ENCODE measurements at places on chromosomes 6 and 20.
A peak's percentile ranks its signal among the peaks of the same experiment; 100 is the strongest.

DNA sequence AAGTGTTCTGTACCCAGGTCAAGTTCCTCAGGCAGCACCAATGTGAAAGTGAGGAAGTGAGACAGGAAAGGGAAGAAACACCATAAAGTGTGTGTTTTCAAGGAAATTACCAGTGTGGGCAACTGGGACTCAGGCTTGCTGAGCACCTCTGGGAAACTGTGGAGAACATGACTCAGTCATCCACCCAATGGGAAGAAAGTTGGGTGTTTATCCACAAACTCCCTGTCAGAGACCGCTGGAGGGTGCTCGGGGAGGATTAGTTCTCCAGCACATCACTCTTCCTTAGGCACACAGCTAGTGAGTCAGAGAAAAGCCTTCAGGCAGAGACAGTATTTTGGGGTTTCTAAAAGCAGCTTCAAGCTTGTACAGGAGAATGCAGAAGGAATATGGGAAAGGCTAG lies 93.6 kb downstream of the PCSK2 start:
- no peak for DNase-seq

DNA sequence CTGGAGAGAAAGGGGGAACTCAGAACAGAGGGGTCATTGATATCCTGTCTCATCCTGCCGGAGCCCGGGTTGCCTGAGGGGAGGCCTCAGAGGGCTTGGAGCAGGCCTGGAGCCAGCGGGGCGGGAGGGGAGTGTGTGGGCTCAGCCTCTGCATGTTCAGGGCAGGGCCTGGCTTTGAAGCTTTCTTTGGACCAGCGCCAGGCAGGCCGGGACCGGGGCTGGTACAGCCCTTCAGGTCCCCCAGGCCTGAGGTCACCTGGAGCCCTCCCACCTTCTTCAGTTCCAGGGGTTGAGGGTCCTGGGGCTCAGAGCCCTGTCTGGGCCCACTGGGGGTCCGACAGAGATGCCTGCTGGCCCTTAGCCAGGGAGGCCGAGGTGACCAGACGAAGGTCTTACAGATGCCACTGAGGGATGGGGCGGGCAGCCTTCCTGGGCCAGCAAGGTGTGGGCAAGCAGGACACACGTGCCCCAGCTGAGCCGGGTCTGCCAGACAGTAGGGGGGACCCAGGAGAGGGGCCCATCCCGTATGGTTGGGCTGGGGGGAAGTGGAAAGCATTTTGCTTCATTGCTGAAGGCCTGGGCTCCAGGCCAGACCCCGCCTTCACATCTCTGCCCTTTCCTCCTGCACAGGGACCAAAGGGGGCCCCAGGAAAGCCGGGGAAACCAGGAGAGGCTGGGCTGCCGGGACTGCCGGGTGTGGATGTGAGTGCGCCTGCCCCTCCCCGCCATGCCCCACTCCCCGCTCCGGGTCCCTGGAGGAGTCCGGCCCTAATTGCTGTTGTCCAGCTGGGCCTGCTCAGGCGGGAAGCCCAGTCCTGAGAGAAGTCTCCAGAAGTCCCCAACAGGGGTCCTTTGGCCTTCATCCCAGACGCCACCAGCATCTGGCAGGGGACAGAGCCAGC lies 2.0 kb downstream of the COL9A3 start:
- DNase-seq = no peak

DNA sequence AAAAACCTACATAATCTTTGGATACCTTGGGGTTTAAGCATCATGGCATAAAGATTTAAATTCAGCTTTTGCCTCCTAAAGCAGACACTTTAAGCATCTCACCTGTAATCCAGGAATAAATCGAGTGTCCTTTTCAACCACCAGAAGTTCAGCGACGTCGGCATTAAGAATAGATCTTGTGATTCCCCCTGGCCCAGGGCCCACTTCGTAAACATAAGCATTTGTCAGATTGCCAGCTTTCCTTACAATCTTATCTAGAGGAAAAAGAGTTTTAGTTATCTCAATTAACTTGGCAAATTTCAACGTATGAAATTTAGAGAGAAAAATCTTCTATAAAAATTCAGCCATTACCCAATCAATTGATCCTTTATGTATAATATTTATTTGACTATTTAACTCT lies 3.2 kb downstream of the TFB1M start:
- DNase-seq = no peak

DNA sequence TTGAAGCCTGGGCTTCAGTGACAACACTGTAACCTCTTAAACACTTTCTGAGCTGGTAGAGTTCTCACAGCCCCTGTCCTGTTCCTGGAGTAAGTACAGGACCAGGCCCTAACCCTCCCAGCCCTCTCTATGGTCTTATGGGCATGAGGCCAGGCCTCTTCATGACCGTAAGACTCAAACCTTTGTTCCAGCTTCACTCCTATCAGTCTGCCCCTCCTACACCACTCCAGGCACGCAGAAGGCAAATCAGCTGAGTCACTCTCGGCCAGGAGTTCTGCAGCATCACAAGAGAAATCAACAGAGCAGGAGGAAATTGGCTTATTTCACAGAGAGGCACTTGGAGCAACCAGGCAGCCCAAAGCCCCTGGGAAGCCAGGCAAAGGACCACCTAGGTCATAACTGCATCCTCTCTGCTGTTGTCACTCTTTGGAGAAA lies 25.3 kb upstream of the CHD6 start:
- no peak for DNase-seq

DNA sequence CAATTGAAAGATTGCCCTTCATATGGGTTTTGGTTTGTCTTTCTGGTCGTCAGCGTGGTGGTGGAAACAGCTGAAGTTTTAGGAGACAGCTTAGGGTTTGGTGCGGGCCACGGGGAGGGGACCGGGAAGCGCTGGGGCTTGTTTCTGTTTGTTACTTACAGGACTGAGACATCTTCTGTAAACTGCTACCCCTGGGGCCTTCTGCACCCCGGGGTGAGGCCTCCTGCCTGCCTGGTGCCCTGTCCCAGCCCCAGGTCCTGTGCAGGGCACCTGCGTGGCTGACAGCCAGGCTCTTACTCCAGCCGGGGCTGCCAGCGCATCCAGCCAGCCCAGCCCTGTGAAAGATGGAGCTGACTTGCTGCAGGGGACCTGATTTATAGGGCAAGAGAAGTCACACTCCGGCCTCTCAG lies 22.8 kb downstream of the NPEPL1 start:
- DNase-seq = no peak

- DNase-seq = no peak
Measured at GRCh38 chr6:87049779-87050178, 45.1 kb downstream of the CGA start.

DNA sequence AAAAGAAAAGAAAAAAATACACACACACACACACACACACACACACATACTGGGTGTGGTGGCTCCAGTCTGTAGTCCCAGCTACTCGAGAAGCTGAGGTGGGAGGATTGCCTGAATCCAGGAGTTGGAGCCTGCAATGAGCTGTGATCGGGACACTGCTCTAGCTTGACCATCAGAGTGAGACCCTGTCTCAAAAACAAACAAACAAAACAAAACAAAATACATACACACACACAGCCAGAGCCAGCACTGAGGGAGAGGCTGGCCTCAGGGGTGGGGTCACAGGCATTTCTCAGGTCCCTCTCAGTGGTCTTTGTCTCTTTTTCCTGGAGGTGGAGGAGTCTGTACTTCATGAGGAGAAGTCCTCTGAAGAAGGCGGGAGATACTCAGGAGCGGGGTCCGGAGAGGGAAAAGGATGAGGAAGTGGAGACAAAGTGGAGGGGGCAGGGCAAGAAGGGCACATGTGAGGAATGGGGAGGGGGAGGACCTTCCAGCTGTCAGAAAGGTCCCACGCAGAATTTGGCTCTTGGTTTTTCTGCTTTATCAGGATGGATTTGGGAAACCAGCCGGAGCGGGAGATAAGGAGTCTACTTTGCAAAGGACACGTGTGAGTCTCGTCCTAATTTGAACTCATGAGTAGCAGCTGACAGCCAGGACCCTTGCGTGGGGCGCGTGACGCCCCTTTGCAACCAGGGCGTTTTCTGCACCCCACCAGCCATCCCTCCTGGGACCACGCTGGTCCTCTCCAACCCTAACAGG lies 7.7 kb upstream of the MICB start:
- no peak for DNase-seq

DNA sequence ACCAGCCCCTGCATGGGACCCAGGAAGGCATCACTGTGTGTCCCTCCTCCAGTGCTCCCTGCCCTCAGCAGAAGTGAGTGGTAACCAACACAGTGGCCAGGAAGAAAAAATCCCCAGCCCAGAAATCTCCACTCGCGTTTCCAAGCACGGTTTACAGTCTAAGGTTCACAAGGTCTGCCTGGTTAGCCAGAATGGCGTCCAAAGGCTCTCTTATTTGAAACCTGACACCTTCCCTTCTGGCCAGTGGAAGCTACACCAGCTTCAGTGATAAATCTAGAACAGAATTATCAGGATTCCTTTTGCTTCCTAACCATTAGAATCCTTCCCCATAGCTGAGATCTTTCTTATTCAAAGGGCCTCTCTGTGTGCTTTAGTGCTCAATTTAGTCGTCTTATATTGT lies 9.2 kb downstream of the LY86 start:
- no peak for DNase-seq

GRCh38 chr20:12596863-12597262 lies 411.9 kb upstream of the SPTLC3 start:
- no peak for DNase-seq

DNA sequence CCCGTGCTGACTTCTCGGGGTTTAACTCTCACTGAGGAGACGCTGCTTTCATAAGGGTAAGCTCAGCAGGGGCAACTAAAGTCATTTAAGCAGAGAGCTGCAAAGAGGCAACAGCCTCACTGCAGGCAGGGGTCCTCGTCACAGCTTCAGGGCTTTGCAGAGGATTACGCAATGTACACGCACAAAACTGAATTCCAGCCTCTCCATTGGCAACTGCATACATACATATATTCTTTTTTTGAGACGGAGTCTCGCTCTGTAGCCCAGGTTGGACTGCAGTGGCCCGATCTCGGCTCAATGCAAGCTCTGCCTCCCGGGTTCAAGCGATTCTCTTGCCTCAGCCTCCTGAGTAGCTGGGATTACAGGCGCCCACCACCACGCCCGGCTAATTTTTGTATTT lies 2.4 kb downstream of the GMEB2 start:
- no peak for DNase-seq

GRCh38 chr6:150413781-150414281 lies 45.0 kb downstream of the IYD start:
- DNase-seq = no peak

GRCh38 chr6:32815115-32815514 lies 1.7 kb downstream of the HLA-DOB start:
- no peak for DNase-seq

- no peak for DNase-seq
Measured at GRCh38 chr6:35810971-35811698, 6.0 kb downstream of the LHFPL5 start.

- DNase-seq = peak; percentile 49
Measured at GRCh38 chr20:35883778-35884540, 70.3 kb downstream of the SCAND1 start.

DNA sequence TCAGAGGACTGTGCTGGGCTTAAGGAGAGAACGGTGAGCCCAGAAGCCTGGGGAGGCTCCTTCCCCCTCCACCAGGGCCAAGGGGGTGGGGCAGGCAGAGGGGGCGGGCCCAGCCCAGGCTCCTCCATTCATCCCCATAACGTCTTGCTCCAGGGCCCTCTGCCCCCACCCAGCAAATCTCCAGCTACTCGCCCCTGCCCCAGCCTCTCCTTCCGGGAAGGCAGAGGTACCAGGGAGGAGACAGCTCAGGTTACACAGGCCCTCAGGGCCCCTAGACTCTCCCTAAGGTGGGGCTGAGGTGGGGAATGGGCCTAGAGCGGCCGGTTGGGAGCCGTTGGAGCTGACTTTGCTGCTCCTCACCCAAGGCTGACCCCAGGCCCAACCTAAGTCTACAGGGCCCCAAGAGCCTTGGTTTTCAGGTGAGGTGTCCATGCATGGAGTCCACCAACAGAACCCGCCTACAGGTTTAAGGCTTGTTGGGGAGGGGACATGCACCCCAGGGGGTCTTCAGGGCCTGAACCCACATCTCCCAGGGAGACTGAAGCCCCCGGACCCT lies 1.2 kb downstream of the LAMA5 start:
- no peak for DNase-seq

GRCh38 chr6:7106752-7107577 lies 796 bp upstream of the RREB1 start:
- no peak for DNase-seq

GRCh38 chr6:72905705-72906478 lies 284.0 kb downstream of the KCNQ5 start:
- no peak for DNase-seq

All from right renal pelvis (tissue), 4 donors.